NCI-H1436 (cell line): ENCODE measurements at places on chromosomes 13 and 19.

- DNase-seq, result no peak
Observed at GRCh38 chr13:72186730-72187422, 319.9 kb upstream of the DACH1 start.

- DNase-seq, result no peak
Observed at GRCh38 chr19:14582894-14583340, at the start of gene CLEC17A. Gene CLEC17A, plus strand, starts transcription at chr19:14583084. Its CDS starts 77 bp downstream, at chr19:14583161.

DNA sequence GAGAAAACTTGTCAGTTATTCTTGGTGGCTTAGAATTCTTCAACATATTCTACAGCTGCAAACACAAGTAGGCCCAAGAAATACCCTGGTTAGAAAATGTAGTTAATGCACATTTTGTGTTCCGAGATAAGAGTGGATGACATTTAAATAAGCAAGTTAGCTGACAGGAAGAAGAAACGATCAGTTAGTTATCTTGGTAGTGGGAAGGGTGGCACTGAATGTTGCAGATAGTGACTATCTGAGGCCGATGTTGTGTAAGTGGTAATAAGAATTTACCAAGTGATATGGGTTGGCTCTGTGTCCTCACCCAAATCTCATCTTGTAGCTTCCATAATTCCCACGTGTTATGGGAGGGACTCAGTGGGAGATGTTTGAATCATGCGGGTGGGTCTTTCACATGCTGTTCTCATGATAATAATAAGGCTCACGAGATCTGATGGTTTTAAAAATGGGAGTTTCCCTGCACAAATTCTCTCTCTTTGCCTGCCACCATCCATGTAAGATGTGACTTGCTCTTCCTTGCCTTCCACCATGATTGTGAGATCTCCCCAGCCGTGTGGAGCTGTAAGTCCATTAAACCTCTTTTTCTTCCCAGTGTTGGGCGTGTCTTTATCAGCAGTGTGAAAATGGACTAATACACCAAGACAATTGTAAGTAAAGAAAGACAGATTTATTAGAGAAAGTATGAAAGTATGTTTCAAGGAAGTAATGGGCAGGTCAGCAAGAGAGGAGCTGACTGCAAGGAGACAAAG lies 10.9 kb upstream of the AKAP11 start:
- no peak for DNase-seq

- no peak for DNase-seq
Observed at GRCh38 chr13:107843281-107843680, 372.1 kb downstream of the LIG4 start.

DNA sequence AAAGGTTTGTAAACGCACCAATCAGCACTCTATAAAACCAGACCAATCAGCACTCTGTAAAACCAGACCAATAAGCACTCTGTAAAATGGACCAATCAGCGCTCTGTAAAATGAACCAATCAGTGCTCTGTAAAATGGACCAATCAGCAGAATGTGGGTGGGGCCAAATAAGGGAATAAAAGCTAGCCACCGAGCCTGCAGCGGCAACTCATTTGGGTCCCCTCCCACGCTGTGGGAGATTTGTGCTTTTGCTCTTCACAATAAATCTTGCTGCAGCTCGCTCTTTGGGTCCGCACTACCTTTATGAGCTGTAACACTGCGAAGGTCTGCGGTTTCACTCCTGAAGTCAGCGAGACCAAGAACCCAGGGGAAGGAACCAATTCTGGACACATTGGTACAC lies 28.0 kb downstream of the ZNF175 start:
- DNase-seq, result no peak

GRCh38 chr13:45951724-45952123 lies 100.2 kb upstream of the SIAH3 start:
- no peak for DNase-seq

DNA sequence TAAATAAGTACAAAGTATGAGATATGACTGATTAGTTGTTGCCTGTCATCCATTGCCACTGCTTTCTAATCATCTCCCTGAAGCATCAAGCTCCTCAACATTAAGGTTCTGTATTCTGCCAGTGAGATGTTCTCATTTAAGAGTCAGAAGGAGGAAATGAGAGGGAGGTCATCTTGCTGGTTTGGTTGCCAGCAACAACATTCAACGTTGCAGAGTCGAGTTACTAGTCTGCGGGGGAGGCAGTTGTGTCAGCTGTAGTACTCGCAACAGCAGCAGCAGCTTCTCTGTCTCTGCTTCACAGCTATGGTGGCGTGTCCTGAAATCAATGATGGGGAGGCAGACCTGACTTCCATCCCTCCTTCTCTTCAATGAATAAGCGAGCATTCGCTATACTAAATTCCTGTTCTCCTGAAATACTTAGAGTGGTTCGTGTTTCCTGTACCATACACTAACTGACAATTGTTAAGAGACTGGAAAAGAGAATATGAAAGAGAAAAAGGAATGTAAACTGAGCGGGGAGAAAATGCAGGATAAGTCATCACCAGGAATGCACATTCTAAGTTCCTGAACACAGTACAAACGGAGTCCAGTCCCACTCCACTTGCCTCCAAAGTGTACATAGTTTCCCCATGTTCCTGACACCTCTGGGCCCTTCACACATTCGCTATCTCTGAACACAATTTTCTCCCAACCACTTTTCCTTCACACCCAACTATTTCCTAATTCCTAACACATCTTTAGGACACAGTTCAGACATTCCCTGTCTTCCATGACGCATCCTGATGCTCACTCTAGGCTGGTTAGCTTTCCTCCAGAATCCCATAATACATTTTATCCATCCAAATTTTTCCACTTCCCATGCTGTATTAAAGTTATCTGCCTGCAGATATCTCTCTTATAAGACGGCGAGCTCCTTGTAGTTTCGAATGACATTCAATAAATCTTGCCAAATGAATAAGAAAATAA lies 263.0 kb downstream of the KLF12 start:
- no peak for DNase-seq

DNA sequence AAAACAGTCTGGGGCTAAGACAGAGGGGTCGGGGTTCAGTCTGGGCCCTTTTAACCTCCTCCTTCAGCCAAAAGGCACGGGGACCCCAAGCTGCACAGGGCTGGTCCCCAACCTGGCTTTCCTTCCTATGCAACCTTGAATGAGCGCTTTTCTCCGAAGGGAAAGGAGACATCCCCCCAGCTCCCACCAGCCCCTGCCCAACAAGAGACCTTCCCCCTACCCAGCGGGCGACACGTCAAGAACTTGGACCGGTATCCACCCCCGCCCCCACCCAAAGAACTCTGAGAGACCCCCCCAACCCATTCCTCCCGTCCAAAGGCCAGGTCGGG lies 35.0 kb upstream of the NANOS3 start:
- no peak for DNase-seq

DNA sequence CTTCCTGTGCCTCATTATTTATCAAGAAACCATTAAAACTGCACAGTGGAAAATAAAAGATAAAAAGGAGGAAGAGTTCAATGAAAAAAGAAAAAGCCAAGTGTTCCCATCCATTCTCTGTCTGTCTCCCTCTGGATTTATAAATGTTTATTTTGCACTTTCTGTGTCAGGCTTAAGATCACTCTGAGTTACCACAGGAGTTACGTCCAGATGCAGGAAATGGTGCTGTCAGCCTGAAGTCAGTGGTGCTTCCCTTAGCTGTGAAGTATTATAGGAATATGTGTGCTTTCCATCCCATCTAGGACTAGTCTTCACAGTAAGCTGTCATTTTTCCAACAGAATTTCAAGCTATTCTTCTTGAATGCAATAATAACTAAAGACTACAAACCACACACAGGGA lies 420.2 kb downstream of the KCTD12 start:
- no peak for DNase-seq

- DNase-seq, result no peak
Observed at GRCh38 chr19:38211151-38211591, 12.9 kb downstream of the DPF1 start.

DNA sequence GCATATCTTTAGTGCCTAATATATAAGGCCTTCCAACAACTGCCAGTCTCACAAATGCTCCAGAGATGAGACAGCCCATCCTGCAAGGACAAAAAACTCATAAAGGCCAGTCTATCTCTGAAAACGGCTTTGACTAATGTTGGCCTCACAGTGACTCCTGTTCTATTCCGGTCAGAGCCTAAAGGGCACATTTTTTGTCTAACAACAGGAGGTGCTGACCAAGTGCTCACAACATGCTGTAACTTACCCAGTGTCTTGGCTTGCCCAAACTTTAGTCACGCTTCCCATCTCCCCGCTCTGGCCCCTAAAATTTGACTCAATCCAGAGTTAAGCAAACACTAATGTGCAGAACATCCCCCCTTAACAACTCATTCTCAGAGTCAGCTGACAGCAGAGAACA lies 1411.2 kb upstream of the MIR17HG start:
- DNase-seq, result no peak

DNA sequence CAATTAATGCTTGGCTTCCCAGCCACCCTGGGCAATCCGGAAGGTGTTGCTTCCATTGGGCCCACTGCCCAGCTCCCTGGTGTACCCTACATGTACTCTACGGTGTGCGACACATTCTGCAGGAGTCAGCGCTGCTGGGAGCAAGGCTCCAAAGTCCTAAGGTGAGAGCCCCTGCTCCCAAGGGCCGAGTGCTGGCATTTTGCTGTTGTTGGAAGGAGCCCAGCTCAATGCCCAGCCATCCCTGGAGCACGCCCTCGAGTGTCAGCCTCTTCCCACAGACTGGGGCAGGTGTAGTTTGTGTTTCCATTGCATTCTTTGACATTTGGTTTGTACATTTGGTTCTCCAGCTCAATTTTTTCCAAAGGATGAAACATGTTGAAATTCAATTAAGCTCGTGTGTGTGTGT lies 64.6 kb downstream of the GGACT start:
- DNase-seq, result no peak

- DNase-seq, result no peak
Observed at GRCh38 chr19:10895920-10896319, 24.6 kb downstream of the CARM1 start.

DNA sequence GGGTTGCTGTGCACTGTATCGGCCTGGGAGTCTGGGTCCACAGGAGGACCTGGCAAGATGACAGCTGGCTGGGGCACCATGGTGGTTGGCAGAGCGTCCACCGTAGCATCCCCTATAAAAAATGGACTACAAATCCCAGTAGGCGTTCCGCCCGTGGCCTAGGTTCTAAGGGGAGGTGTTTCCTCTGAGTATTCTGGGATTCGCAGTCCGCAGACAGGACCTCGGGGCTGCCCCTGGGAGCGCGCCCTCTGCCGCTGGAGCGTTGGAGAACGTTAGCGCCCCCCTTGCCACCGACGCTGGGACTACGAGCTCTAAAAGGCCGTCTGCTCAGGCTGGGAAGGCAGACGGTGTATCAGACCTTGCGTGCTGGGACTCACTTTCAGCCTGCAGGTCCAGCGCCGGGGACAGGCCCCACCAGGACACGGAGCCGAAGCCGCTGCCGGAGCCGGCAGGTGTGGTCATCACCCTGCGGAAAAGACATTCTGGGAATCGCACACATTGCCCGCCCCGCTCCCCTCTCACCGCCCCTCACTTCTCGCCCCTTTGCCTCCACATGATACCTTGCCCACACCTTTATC lies 372 bp downstream of the DNAAF3 start:
- peak; percentile 87 for DNase-seq

DNA sequence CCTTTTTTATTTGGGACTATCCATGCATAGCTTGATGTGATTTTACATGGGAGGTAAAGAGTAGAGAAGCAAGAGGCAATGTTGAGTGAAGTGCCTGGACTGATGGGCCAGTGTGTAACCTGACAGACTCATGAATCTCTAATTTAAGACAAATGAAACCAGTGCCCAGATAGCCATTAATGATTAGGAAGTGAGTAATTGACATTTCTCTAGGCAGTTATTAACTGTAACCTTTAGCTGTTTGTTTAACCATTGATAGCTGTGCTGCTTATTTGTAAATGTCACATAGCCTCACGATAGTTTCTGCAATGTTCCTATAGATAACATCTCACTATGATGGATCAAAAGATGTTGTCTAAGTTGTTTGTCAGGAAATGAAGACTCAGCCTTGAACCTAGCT lies 1047.5 kb upstream of the SPRY2 start:
- DNase-seq, result no peak

GRCh38 chr13:75761369-75761768 lies 125.2 kb downstream of the LMO7 start:
- no peak for DNase-seq

DNA sequence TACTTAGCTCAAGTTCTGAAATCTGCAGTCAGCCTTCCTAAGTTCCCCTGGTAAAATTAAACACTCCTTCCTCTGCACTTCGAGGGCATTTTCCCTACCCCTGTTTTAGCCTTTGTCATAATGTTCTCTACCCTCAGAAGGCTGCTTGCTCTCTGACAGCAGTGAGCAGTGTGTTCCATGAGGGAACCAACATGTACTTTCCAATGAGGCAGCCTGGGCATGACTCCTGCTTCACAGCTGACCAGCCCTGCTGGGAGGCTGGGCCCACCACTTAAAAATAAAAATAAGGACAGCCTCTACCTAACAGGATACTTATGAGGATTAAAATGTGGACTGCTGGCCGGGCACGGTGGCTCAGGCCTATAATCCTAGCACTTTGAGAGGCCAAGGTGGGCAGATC lies 26.4 kb downstream of the RUBCNL start:
- DNase-seq, result no peak

GRCh38 chr19:41999071-41999877 lies 5.2 kb upstream of the ATP1A3 start:
- no peak for DNase-seq

DNA sequence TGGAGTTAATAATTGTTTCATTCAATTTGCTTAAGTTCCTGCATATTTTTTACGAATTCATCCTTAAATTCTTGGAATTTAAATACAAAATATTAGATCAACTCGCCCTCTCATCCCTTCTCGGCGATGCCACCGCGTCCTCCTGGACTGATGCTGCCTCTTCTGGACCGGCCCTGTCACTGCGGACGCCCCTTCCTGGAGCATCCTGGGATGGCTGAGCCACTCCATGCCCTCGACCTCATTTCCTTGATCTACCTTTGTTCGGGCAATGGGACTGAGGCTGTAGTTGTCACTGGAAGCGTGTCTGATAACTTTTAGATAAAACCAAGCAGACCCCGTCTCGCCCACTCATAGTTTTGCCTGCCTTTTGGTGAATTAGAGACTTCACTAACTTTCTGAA lies 283.7 kb downstream of the TEX29 start:
- no peak for DNase-seq

DNA sequence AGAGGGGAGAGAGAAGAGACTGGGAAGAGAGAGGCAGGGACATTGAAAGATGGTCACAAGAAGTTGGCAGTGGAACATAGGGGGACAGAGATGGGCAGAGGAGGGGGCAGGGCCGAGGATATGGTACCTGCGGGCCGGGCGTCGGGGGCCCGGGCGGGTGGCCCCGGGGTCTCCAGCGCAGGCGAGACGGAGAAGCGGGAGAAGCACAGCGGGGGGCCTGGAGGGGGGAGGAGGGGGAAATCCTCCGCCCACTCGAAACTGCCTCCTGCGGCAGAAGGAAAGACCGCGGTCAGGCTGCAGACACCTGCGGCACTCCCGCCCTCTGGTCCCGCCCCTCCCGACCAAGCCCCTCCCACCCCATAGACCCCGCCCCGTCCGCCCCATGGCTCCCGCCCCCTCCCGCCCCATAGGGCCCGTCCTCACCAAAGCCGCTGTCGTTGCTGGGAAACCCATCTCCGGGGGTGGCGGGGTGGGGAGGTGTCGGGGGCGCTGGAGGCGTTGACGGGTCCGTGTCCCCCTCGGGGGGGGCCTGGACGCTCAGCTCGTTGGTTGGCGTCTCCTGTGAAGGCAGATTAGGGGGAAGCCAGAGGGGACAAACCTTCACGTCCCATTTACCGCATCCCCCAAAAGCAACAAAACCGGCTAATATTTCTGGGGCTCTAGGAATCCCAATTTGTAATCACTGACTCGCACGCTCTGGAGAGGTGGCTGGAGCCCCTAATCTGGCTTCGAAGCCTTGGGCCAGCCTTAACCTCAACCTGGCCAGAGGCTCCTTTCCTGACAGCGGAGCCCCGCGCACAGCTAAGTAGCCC lies 20.4 kb downstream of the LMTK3 start:
- DNase-seq, result peak; percentile 82

GRCh38 chr13:67977066-67977465 lies 746.9 kb upstream of the PCDH9 start:
- DNase-seq, result no peak
